ENCODE measurements at places on chromosomes 3 and 15.

- DNase-seq: no peak
Observed at GRCh38 chr15:77282333-77282732, 137.6 kb downstream of the PEAK1 start.

GRCh38 chr3:194344012-194344411, 7.1 kb downstream of the CPN2 start:
- DNase-seq: peak; percentile 58

- no peak for DNase-seq
Observed at GRCh38 chr3:33799202-33799551, 747 bp downstream of the PDCD6IP start.

GRCh38 chr3:54660714-54661132, 267.1 kb downstream of the LRTM1 start:
- no peak for DNase-seq

DNA sequence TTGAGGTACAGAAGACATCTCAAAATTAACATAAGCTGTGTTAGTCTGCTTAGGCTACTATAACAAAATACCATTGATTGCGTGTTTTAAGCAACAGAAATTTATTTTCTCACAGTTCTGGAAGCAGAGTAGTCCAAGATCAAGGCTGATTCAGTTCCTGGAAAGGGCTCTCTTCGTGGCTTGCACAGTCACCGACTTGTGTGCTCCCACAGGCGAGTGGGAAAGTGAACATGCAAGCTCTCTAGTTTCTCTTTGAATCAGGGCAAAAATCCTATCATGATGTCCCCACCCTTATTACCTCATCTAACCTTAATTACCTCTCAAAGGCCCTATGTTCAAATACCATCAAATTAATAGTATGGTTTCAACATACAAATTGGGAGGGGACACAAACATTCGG, 505.9 kb downstream of the ZIC1 start:
- DNase-seq: no peak

DNA sequence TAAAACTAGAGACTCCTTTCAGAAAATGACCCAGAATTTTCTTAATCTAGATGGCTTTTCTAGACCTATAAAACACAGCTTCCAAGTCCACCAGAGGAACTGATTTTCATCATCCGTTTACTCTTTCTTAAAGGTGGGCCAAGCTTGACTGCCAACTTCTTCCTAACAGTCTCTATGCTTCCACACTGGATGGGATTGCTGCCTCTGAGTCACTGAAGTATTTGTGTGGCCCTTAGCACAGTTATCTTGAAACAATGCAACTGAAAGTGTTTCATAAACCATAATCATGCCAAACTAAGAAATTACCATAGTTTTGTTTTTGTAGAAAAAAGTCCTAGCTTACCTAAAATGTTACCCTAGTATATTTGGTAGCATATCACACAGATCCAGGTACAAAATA, 985.7 kb downstream of the TUSC7 start:
- DNase-seq: no peak

DNA sequence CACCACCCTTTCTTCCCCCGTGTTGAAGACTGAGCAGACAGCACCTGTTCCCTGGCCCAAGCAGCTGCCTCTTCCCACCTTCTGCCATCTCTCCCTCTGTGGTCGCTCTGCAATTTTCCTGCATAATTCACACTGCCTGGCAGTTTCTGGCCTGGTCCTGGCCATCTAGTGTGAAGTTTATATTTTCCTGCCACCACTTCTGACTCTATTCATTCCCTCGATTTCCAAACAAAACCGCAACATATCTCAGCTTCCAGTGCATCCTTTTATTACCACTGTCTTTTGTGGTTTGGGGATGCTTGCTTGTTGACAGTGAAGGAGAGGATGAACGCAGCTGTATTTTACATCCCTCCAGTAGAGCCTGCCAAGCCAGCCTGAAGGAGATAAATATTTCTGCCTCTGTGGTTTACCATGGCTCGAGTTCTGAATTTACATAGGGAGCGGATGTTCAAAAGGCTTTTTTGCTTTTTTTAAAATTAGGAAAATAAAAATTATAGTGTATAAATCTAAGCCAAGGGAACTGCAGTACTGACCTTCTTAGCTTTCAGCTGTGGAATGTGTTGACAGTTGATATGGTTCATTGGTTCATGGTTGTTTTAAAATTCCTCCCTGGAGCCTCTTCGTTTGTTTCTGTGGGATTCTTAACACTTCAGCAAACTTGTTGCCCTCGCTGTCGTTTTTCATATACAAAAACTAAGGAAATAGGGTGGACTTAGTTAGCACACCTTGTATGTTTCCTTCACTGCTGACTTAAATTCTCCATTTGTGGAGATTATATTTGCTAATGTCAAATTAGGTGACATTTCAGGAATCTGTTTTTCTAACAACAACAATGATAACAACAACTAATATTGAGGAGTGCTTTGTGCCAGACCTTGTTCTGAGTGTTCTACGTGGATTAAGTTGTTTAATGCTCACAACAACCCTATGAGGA, 250.5 kb downstream of the ADAMTSL3 start:
- DNase-seq: no peak

DNA sequence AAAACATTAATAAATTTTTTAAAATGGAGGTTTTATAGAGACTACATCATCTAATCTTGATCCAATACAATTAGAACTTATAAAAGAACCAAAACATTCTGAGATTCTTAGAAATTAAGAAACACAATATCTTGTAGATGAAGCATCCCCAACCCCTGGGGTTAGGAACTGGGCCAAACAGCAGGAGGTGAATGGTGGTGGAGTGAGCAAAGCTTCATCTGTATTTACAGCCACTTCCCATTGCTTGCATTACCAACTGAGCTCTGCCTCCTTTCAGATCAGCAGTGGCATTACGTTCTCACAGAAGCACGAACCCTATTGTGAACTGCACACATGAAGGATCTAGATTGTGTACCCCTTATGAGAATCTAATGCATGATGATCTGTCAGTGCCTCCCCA, 36.3 kb downstream of the KNL1 start:
- DNase-seq: no peak

DNA sequence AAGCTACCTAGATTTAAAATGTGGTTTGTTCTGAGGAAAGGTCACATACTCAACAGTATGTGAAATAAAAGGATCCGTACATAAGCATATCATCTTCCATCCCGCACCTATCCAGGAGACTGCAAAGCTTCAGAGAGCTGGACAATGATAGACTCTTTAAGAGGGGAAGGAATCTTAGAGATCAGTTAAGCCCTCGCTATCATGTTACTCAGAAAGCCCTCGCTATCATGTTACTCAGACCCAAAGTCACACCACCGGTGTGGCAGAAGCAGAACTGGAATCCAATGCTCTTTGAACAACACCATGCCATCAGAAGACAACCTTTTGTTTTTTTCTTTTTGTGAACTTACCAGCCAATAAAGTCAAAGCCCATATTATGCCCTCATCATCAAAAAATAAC, 5.8 kb downstream of the ANO10 start:
- DNase-seq: no peak
